Midbrain (tissue), 1 donor: ENCODE measurements at places on chromosomes 13 and 19.
A peak's percentile ranks its signal among the peaks of the same experiment; 100 is the strongest.

DNA sequence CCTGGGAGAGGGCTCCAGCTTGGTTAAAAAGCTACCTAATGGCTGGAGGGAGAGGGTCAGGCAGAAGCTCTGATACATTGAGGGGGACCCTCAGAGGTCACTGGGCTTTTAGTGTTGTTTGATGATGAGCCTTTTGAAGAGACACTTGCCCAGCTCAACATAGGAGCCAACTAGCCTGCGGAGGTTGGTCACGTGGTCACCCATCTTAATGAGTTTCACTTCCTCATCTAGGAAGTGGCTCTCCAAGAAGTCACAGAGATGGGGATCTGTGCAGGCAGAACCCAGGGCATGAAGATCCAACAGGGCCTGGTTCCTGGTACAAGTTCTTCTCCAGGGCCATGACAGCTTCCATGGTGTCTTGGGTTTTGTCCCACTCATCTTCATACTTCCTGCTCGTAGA, 33.4 kb downstream of the IPO5 start:
- peak; percentile 20 for DNase-seq

DNA sequence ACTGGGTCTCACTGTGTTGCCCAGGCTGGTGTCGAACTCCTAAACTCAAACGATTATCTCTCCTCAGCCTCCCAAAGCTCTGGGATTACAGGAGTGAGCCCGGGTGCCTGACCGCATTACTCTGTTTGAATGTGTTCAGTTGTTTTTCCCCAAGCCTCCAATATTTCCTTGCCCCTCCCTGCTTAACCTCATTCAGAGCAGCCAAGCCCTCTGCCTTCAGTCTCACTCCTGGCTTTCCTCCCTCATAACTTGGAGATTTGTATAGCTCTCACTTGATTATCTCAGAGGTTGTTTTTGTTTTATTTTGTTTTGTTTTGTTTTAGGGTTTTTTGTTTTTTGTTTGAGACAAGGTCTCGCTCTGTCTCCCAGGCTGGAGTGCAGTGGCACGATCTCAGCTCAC, 11.4 kb downstream of the EPHX3 start:
- DNase-seq, result no peak

DNA sequence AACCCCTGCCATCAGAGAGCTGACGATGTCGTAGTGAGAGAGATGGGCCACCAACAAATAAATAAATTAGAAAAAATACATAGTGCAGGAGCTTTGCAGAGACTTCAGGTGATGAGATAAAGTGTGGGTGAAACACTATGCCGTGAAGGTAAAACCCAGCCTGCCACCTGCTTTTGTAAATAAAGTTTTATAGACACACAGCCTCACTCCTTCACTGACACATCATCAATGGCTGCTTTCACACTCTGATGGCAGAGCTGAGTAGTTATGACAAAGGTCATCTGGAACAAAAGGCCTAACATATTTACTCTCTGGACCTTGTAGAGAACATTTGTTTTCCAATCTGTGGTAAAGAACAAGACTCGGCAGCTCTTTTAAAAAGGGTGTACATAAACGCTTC, 45.0 kb downstream of the MBD3L2B start:
- DNase-seq, result no peak

GRCh38 chr19:13314761-13315160, 164.6 kb downstream of the IER2 start:
- DNase-seq, result no peak

GRCh38 chr13:111020546-111020945, 94.6 kb upstream of the ARHGEF7 start:
- DNase-seq, result no peak

DNA sequence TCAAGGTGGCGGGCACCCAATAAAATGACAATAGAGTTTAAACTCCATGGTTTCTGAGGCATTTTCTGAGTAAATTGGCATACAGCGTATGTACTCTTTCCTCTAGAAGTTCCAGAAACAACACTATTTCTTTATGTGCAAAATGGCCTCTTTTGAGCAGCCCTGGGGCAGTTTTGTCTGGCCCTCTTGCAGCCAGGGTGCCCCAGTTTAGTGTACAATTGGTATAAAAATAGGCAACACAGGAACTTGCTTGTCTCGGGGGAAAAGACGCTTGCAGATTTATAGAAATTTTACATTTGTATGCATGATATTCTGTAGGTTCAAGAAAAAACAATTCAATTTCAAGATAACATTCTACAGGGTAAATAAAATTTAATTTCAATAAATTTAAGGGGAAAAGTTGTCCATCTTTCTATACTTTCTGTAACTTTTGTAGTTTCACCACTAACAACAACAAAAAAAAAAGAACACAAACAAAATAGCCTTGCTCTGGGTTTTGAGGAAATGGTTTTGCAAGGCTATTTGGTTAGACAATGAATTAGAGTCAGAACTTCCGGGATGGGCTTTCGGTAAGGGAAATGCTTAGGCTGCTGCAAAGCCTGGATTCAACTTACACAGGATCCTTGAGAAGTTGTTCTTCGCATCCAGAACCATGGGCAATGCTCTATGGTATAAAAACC, 45.3 kb downstream of the LRCH1 start:
- no peak for DNase-seq

DNA sequence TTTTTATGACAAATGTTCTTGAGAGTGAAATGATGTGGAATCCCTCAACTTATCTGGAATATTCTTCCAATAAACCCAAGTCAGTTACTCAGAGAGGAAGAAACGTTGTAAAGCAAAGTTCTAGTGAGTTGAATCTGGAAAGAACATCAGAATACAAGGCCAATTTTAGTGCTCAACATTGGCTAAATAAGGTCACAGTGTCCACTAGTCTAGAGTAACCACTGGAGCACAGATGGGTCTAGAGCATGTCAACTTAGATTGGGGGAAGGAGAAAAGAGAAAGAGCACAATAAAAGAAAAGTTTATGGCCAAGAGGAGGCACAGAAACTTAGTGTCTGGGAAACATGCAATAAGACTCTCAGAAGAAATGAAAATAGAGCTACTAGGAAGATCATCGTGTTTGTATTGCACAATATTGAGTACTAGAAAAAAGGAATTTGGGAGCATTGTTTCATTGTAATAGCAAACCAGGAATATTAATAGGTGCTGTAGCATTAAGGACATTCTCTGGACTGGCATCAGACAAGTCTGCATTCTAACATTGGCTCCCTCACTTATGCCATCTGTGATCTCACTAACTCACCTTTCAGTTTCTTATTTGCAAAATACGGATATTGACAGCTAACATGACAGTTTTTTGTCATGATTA, 1318.5 kb downstream of the PCDH9 start:
- no peak for DNase-seq

DNA sequence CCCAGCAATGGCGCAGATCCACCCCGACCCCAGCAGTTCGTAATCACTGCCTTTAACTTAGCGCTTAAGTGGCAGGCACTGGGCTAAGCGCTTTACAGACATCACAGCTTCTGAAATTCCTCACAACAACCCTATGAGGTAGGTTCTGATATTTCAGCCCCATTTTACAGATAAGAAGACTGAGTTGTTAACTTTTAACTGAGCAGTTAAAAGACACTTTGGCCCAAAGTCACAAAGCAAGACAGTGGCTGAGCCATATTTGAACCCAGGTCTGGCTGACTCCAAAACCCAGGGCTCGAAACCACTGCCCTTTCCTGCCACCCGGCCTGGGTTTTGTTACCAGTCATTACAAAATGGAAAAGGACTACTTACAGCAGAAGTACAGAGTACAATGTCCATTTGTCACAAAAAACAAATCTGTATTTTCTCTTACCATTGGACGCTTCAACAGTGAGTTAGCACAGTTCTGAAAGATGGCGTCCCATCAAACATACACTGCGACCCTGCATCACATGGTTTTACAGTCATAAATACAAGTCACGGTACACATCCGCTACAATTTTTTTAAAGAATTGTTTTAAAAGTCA, 8.5 kb downstream of the HNRNPL start:
- no peak for DNase-seq

GRCh38 chr19:17236811-17237543, 8.7 kb downstream of the NR2F6 start:
- DNase-seq, result no peak

- DNase-seq, result peak; percentile 57
Observed at GRCh38 chr19:4851551-4852290, 15.7 kb downstream of the PLIN3 start.

GRCh38 chr19:41595890-41596280, 19.9 kb downstream of the CEACAM21 start:
- DNase-seq, result no peak

- DNase-seq, result no peak
Observed at GRCh38 chr13:21016487-21016886, 44.9 kb downstream of the LATS2 start.

- DNase-seq, result no peak
Observed at GRCh38 chr19:3609779-3610719, 3.4 kb upstream of the TBXA2R start.

- DNase-seq, result no peak
Observed at GRCh38 chr13:110923777-110924638, 9.1 kb upstream of the ANKRD10 start.

GRCh38 chr13:72205773-72206172, 338.8 kb upstream of the DACH1 start:
- DNase-seq, result no peak

- no peak for DNase-seq
Observed at GRCh38 chr19:18666317-18666716, 17.2 kb upstream of the CRTC1 start.
